ENCODE measurements at places on chromosomes 5 and 9. TPM values are rescaled to one million over a fixed set of nuclear protein-coding genes. Genes with fewer than 3 reads are reported as not detected.

SH3RF2 gene
- total RNA-seq = 1.2 TPM

CCDC171 gene
- 4.6 TPM for total RNA-seq

HARS1 gene
- total RNA-seq = 51.9 TPM

PTPN3 gene
- 2.3 TPM for total RNA-seq

PROB1 gene
- 0.77 TPM for total RNA-seq

EDIL3 gene
- total RNA-seq = 9.2 TPM

ARHGEF37 gene
- total RNA-seq = 5.3 TPM

SPATA31D4 gene
- not detected for total RNA-seq

BNC2 gene
- 34.7 TPM for total RNA-seq

HK3 gene
- total RNA-seq = under 0.01 TPM

TRPM6 gene
- total RNA-seq = under 0.01 TPM

OBP2B gene
- total RNA-seq = not detected

DIPK1B gene
- 0.77 TPM for total RNA-seq

THBS4 gene
- total RNA-seq = 1.5 TPM

RGS7BP gene
- 0.51 TPM for total RNA-seq

PAPPA gene
- 33.4 TPM for total RNA-seq

ENTREP1 gene
- total RNA-seq = under 0.01 TPM

MLANA gene
- total RNA-seq = not detected
